ENCODE measurements at places on chromosomes 2 and 18.

- DNase-seq: no peak
Observed at GRCh38 chr18:77114415-77115191, 18.0 kb downstream of the MBP start.

DNA sequence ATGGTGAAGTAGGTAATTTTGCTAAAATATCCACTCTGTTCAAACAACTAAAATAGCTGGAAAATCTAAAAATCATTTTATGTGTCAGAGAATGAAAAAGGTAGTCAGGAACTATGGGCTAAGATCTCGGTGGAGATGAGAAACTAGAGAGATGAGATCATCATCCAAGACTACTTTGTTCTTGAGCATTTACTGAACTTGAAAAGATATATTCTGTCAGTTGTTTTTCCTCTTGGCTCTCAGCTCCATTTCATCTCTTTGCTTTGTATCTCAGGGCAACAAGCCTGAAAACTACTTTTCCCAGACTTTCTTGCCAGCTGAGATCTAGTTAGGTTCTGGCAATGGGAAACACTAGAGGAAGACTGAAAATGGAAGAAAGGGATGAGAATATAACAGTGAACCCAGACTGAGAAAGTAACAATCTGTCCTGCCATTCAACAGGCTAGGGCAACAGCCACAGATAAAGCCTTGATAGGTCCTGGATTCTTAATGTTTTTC is 346.2 kb upstream of the MEX3C start:
- no peak for DNase-seq

DNA sequence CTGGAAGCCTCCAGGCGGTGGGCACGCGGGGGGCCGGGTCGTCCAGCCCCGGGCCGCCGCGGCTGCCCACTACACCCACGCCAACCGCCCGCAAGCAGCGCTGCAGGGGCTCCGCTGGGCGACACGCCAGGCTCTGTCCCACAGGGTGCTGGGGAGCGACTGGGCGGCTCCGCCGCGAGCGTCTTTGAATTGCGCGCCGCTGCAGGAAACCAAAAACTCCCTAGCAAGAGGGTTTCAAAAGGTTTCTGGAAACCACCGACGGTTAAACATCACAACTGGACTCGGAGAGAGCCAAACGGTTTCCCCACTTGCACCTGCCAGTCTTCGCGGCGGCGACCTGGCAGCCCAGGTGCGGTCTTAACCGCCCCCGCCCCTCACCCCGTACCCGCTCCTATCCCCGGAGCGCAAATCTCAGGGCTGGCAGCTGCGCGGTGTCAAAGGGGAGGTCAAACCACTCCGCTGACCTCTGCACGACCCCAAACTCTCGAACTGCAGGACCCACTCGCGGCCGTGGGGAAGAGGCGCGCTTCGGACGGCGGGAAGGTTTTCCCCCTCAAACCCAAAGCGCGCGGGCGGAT is 1.0 kb downstream of the CXCR4 start:
- DNase-seq: peak; percentile 43

- DNase-seq: no peak
Observed at GRCh38 chr18:78974115-78974761, 5.4 kb upstream of the SALL3 start.

- no peak for DNase-seq
Observed at GRCh38 chr2:30639836-30640235, 167.4 kb downstream of the CAPN13 start.

DNA sequence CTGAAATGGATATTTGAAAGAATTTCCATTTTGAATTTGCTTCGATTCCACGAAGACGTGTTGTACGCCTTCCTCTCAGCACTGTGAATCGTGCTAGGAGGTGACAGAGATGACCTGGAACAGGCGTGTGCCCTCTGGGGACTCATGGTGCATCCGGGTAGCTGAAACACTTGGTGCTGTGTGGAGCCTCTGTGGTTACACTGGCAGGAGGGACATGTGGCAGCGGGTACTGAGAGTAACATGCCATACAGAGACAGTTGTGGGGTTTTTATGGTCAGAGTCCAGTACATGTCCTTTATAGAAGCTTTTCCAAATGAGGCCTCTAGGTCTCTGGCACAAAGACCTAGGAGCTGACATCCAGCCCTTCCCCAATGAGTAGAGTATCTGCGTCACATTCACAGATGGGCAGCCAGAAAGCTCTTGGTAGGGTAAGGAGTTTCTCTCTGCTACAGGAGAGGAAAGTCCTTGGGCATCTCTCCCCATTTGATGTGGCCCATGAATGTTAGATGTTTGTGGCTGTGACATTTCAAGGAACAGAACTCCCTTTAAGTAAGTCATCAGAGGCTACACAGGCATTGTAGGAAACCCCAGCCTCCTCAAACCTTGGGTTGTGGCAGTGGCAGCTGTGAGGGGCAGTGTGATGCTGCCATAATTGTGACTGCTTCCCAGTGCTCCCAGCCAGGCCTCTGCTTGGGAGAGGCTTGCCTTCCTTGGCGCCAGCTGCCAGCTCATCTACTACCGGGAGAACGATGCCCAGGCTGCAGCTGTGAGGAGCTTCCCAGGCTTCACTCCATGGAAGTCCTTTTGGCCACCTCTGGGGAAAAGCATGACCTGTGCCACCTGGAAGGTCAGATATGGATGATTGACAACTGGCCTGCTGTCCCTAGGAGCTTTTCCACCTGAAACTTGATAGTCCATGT is 80.6 kb downstream of the ACOXL start:
- DNase-seq: no peak

DNA sequence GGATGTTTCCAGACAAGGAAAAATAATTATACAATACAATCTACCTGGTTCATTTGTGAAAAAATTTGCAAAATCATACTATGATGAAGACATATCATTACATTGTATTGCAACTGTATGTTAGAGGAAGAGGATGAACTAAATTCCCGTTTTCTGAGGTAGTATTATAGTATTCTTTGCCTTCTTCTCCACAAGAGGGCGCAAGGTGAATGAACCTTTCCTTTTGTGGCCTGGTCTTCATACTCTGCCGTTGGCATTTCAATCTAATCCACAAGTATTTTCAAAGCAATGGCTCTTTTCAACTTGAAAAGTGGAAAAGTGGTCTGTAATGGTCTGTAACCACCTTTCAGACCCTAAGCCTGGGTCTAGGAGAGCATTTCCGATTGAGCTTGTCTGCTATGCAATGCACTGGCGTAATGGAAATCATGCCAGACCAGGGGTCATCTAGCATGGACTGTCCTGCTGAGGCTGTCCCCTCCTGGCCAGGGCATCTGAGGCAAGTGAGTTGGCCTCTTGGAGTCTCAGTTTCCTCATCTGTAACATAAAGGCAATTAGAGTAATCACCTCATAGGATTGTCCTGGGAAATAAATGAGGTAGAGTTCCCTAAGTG is 30.8 kb upstream of the ZNF396 start:
- no peak for DNase-seq

DNA sequence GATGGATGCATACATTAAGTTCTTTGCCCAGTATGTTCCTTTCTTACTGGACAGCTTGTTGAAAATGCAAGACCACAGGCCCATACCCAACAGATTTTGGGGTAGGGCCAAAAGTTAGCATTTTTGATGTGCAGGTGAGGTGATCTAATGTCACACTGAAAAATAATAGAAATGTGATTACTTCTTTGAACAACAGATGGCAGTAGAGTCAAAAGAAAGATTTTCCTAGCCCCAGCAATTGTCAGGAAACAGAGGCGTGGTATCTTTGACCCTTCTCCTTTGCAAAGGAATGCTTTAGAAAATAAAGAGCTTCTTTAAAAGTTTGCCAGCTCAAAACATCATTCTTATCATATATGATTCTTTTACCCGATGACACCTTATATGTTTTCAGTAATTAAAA is 343.6 kb upstream of the SYT4 start:
- no peak for DNase-seq

- no peak for DNase-seq
Observed at GRCh38 chr2:73063909-73064875, 7.3 kb downstream of the SFXN5 start.

GRCh38 chr18:3577281-3577855 is 127.4 kb downstream of the TGIF1 start:
- no peak for DNase-seq

DNA sequence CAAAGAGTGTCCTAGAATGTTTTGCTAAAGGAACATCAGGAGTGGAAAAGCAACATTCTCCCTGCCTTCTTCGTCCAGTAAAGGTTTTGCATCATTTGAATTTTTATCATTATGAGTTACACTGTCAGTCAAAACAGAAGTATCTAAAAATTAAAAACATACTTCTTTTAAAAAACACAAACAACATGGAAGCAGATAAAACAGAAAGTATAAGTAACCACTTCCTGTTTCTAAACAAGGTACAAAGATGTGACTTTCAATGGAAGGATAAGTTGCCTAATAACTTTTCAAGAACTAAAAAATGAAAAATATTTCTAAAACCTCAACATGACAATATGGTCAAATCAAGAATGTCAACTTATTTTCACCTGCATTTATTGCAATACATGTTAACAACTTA is 158.2 kb downstream of the STK39 start:
- DNase-seq: no peak

- DNase-seq: no peak
Observed at GRCh38 chr2:70367722-70368323, 66.0 kb upstream of the FAM136A start.

DNA sequence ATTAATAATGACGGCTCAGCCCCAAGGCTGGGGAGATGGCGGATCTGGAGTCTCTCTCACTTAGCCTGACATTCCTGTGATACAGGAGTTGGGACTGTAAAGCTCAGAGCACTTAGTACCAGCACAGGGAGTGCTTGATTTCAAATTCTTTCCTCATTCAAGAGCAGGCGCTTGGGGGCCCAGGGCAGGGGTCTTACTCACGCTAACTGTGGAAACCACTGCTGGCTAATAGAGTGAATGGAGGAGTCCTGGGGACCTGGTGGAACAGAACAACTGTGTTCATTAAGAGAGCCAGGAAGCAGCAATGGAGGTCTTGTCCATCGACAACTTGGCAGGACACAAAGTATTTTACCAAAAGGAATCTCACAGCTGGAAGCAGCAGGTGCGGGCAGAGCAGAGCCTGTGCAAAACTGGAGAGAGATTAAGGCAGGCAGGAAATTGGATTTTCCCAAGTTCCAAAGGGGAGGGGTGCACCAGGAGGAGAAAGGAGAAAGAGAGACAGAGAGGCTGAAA is 358.9 kb downstream of the TNS1 start:
- DNase-seq: no peak

- no peak for DNase-seq
Observed at GRCh38 chr2:39697454-39697853, 31.7 kb downstream of the TMEM178A start.

DNA sequence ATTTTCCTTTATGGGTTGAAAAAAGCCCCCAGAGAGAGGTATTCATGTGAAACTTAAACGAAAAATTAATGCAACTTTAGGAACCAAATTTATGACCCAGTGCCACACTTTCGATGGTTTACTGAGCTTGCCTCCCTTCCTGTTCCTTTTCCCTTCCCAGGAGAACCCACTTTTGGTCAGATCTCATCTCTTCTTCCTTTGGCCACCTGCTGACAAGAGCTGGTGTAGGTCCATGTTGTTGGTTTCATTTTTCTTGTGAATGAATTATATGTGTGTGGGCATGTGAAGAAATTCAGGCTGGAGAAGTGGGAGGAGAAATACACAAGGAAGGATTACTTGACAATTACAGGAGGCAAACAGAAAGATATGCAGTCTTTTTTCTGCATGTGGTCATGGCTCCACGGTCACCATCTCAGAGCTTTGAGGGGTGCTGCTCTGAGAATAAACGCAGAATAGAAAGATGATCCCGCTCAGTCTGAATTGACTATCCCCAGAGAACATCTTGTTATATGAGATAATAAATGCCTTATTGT is 111.3 kb upstream of the TCF4 start:
- no peak for DNase-seq

- no peak for DNase-seq
Observed at GRCh38 chr18:2396162-2396505, 175.2 kb downstream of the METTL4 start.

- no peak for DNase-seq
Observed at GRCh38 chr2:7007846-7008741, 90.9 kb downstream of the RNF144A start.

DNA sequence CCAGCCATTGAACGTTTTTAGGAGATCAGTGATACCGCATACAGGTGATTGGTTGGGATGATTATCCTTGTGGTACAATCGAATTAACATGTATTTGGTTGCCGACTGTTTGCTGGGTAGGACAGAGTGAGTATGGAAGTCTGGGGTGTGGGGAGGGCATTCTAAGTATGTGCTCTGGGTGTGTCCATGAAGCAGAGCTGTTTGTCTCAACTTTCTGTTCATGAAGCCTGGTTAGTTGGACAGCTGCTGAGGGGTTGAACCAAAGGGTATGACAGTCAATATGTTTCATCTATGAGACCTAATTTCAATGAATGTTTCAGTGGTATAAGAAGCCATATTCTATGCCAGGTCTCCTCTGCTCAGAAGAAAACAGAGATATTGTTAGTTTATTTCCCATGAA is 21.9 kb upstream of the SPTBN1 start:
- DNase-seq: no peak

GRCh38 chr2:241194811-241195210 is 6.3 kb downstream of the ANO7 start:
- no peak for DNase-seq

DNA sequence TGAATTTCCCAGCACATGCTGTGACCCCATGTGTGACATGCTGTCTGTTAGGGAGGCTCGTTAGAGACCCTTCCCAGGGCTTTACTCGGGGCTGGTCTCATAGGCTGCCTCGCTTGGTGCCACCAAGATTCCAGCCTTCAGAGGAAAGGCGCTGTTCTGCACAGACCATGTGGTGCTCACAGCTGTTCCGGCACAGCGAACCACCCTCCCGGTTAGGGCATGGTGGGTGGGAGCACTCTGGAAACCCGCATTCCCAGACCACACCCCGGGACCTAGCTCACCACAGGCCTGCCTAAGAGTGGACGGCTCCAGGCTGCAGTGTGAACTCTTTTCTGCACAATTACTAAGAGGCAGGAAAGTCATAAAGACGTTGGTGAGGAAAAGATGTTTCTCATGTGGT is 112.0 kb downstream of the MBP start:
- DNase-seq: no peak

- no peak for DNase-seq
Observed at GRCh38 chr18:60329131-60329530, 43.4 kb downstream of the MC4R start.

DNA sequence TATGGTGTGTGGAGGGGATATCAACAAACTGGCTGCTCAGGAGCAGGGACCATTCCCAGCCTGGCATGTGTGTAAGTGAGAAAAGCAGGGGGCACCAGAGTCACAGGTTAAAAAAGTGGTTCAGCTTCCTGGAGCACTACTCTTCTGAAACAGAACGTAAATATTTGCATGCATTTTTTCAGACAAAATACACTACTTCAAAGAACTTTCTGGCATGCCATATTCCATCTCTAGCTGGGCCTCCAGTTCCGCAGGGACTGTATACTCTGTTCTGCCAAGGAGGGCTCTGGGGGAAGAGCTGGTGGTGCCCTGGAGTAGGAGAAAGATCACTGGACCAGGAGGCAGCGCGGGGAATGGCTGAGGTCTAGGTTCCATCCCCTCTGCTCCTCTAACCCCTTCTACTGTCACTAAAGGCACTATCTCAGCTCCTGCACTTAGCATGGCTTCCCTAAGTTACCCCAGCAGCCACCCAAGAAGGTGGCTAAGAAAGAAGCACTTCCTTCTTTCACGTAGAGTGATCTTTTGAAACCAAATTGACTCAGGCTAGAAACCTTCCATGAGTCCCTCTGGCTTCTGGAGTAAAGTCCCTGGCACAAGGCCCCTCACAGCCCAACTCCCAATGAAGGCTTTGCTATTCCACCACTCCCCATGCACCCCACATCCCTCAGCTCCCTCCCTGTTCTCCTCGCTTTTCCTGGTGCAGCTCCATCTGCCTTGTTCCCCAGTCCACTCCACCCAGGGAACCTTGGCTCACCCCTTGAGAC is 57.6 kb upstream of the CABLES1 start:
- DNase-seq: no peak

Measured in stimulated activated CD8-positive, alpha-beta memory T cell treated with anti-CD3 and anti-CD28 coated beads, Interleukin-4, amount 100 ng/mL, for 1 hour (primary cell).